HuH-7.5 (cell line): ENCODE measurements at places on chromosomes 12 and 14.

GRCh38 chr14:54766276-54767138 lies 136.1 kb downstream of the GCH1 start:
- no peak for DNase-seq

DNA sequence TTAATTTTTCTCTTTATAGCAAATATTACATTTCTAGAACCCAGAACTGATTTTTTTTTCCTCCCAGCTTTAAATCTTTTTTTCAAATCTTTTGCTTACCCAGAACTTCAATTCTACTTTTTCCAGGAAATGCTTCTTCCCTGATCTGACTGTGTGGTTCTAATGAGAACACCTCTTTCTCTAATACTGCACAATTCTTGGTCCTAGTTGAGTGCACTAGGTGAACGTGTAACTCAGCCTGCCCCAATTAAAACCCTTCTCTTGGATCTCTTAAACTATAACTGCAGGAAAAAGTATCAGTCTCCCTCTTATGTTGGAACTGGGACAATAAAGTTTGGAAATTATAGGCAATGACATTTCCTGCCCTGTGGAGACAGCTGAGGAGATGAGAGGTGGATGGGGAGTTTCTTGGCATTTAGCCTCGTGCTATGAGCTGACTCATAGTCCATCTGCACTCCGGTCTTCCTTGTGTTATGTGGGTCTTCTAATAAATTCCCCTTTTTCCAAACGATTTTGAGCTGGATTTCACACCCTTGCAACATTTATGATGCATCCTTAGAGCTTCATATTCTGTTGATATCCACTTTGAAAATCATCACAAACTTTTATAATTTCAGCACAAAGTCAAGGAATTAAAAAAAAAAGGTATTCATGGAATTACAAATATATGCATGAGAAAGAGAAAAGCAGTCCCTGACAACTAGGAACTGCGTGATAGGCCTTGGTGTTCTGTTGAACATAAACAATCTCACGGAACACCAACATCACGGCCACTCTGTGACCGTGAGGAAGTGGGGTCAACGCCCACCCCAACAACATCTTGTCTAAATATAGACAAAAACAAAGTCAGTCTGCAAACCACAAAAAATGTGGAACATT lies 52.4 kb downstream of the BRMS1L start:
- no peak for DNase-seq

DNA sequence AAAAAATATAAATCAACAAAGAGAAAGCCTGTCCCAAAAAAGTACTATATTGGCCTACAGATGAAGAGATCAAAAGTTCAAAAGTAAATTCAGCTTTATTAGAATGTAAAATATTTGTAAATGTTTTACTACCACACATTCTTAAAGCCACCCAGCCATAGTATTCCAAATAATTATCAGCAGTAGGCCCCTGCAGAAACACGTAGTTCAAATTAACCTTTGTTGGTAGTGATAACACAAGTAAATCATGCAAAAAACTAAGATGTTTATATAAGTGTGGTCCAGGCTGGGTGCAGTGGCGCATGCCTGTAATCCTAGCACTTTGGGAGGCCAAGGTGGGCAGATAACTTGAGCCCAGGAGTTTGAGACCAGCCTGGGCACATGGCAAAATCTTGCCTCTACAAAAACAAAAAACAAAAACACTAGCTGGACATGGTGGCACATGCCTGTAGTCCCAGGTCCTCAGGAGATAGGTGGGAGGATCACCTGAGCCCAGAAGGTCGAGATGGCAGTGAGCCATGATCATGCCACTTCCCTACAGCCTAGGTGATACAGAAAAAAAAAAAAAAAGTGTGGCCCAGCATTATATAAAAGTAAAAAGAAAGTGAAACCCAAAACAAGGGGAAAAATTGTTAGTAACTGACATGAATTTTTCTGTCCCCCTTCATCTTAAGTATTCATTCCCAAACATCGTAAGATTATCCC lies 17.9 kb downstream of the SPTLC2 start:
- DNase-seq, result no peak

DNA sequence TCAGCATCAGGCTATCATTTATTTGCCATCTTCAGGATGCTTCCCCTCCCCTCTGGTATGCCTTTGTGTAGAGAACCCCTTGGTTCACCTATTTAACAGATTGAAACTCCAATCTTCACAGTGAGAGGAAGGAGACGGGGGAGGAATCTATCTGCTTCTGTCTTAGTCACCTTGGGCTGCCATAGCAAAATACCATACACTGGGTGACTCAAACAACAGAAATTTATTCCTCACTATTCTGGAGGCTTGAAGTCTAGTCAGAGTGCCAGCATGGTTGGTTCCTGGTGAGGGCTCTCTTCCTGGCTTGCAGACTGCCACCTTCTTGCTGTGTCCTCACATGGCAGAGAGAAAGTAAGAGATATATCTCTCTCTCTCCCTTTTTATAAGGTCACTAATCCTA lies 13.5 kb upstream of the EML1 start:
- no peak for DNase-seq

DNA sequence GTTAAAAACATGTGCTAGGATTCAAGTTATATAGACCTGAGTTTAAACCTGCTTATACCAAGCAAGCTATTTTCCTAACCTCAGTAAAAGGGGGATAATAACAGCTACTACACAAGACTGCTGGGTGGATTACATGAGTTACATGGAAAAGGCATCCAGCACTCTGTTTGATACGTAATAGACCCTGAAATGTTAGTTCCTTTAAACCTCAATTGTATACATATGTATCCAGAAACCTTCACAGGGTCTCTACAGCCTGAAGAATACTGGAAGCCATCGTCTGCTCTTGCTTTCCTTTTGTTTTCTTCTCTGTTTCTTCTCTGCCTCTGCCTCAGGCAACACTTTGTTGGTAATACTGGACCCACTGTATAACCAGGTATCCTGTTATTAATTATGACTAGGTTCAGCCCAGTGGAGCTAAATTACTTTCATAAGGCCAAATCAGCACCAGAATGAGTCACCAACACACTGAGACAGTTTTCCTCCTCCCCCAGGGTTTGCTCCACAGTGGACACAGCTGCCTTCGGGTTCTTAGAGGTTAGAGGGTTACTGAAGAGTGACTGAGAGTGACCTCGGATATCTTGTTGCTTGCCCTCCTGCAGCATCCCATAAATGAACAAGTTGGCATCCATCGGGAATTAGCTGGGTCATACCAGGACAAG lies 127.1 kb downstream of the CAPZA3 start:
- no peak for DNase-seq

GRCh38 chr12:1350055-1350933 lies 244.1 kb downstream of the FBXL14 start:
- DNase-seq, result no peak

GRCh38 chr14:76775695-76776427 lies 14.6 kb downstream of the VASH1 start:
- no peak for DNase-seq
